ENCODE measurements at places on chromosomes 5 and 9. TPM values are rescaled to one million over a fixed set of nuclear protein-coding genes. Genes with fewer than 3 reads are reported as not detected.

Gene PHF2
- total RNA-seq, result 20.3 TPM

Gene ARL14EPL
- not detected for total RNA-seq

Gene SAPCD2
- 0.31 TPM for total RNA-seq

Gene BTNL3
- total RNA-seq, result not detected

Gene PCDHGA10
- total RNA-seq, result 5.0 TPM

Gene CCDC152
- 4.9 TPM for total RNA-seq

Gene FBN2
- 0.58 TPM for total RNA-seq

Gene PCDH12
- 2.1 TPM for total RNA-seq

Gene NHP2
- 174 TPM for total RNA-seq

Gene TUT7
- 19.6 TPM for total RNA-seq

GRCh38 chr9:123005964-123006363 is 27.5 kb upstream of the GPR21 start:
- no peak overlapping the region for H3K27ac ChIP-seq
- H3K4me1 ChIP-seq, result peaks cover 4% of the 10 kb centered on the region
- H3K36me3 ChIP-seq, result no peaks in the 10 kb centered on the region
- H3K4me3 ChIP-seq, result no peak overlapping the region
- no peak for DNase-seq

GRCh38 chr5:57929271-57929670 is 446.7 kb upstream of the ACTBL2 start:
- no peak overlapping the region for H3K27ac ChIP-seq
- H3K4me1 ChIP-seq, result no peaks in the 10 kb centered on the region
- H3K36me3 ChIP-seq, result no peaks in the 10 kb centered on the region

DNA sequence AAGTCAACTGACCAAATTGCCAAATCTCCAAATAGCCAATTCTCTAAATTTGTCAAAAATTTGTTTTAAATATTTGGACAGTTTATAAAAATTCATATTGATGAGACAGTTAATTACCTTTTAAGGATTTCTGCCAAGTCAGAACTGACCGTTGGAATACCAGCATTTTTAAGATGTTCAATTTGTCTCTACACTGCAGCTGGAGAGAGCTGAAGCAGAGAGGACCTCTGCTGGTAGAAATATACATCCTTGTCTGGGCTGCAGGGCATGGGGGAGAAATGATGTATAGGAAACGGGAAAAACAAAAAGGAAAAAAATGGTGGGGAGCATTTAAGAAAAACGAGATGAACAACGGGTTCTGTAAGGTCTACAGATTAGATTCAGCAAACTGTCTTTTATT is 16.8 kb downstream of the NR6A1 start:
- H3K4me3 ChIP-seq, result no peak overlapping the region
- DNase-seq, result no peak
- H3K27me3 ChIP-seq, result no peaks in the 10 kb centered on the region
- no peak overlapping the region for H3K27ac ChIP-seq
- H3K4me1 ChIP-seq, result no peaks in the 10 kb centered on the region
- no peaks in the 10 kb centered on the region for H3K36me3 ChIP-seq

- no peaks in the 10 kb centered on the region for H3K36me3 ChIP-seq
- H3K27ac ChIP-seq, result peak overlapping the region; percentile 11
- peaks cover 2% of the 10 kb centered on the region for H3K4me1 ChIP-seq
- DNase-seq, result no peak
- peak overlapping the region; percentile 37 for H3K4me3 ChIP-seq
These were observed 207.7 kb downstream of the MEF2C start for GRCh38 chr5:88675168-88675707.

DNA sequence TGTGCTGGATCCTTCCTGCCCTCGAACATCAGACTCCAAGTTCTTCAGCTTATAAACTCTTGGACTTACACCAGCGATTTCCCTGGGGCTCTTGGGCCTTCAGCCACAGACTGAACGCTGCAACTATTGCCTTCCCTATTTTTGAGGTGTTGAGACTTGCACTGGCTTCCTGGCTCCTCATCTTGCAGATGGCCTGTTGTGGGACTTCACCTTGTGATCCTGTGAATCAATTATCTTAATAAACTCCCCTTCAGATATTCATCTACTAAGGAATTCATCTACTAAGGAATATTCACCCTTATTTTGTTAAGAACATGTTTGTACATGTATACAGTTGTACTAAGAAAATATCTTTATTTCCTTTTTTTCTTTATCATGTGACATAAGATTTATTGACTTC is 1079.7 kb downstream of the CDH12 start:
- no peak overlapping the region for H3K4me3 ChIP-seq
- H3K27me3 ChIP-seq, result no peaks in the 10 kb centered on the region
- no peak overlapping the region for H3K27ac ChIP-seq
- no peak for DNase-seq
- no peaks in the 10 kb centered on the region for H3K36me3 ChIP-seq

- no peak overlapping the region for H3K4me3 ChIP-seq
- no peak overlapping the region for H3K27ac ChIP-seq
- no peak for DNase-seq
- H3K36me3 ChIP-seq, result no peaks in the 10 kb centered on the region
These were observed 117.2 kb upstream of the RGMB start for GRCh38 chr5:98656125-98656795.

DNA sequence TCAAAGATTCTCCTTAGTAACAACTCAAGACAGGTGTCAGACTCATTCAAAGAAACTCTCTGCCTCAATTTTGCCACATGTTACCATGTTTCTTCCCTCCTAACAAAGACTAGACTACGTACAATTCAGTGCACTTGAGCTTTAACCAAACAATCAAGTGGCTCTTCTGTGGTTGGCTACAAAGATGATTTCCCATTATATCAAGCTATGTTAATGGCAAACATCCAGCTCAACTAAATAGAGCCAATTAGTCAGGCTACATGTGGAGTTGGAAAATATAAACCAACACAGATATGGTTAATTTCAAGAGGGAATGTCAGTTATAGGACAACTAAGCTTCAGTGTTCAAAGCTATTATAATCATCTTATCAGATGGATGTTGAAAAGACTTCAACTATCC is 29.2 kb upstream of the ADRA1B start:
- DNase-seq, result no peak
- no peaks in the 10 kb centered on the region for H3K27me3 ChIP-seq
- no peak overlapping the region for H3K27ac ChIP-seq
- no peaks in the 10 kb centered on the region for H3K36me3 ChIP-seq
- H3K4me1 ChIP-seq, result no peaks in the 10 kb centered on the region

- DNase-seq, result no peak
- H3K27me3 ChIP-seq, result no peaks in the 10 kb centered on the region
- no peak overlapping the region for H3K27ac ChIP-seq
- no peaks in the 10 kb centered on the region for H3K36me3 ChIP-seq
- H3K4me1 ChIP-seq, result no peaks in the 10 kb centered on the region
These were observed 37.6 kb downstream of the ELL2 start for GRCh38 chr5:95923918-95924544.

DNA sequence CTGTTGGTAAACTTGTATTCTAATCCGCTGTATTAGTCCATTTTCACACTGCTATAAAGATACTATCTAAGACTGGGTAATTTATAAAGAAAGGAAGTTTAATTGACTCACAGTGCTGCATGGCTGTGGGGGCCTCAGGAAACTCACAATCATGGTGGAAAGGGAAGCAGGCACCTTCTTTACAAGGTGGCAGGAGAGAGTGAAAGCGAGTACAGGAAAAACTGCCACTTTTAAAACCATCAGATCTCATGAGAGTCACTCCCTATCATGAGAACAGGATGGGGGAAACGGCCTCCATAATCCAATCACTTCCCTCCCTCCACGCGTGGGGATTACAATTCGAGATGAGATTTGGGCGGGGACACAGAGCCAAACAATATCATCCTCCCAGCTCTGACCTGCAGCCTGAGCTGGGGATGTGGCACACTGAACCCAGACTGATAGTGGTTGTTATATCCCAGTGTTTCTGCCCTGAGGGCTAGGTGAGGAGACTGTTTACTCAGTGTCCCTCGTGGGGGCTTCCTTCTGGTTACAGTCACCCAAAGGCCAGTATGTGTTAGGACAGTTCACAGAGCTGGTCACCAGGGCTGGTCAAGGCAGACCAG is 488.3 kb downstream of the KDM4C start:
- no peaks in the 10 kb centered on the region for H3K4me1 ChIP-seq
- DNase-seq, result no peak
- H3K4me3 ChIP-seq, result no peak overlapping the region
- no peak overlapping the region for H3K27ac ChIP-seq
- H3K36me3 ChIP-seq, result no peaks in the 10 kb centered on the region
- no peaks in the 10 kb centered on the region for H3K27me3 ChIP-seq

DNA sequence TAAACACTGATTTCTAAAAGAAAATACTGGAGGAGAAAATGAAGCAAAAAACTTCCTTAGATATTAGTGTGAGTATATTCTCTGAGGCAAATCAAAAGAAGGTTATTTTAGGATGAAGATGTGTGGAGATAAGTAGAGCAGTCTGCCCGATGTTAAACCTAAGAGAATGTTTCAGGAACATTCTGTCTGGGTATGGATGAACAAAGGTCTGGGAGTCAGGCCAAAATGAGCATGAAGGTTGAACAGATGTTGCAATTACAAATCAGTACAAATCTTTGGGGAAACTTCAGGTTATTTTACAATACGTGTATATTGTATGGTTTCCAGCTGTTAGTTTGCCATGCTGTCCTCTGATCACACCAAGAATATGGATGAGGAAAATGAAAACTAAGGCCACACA is 14.4 kb upstream of the CEP78 start:
- H3K27me3 ChIP-seq, result no peaks in the 10 kb centered on the region
- DNase-seq, result no peak
- H3K27ac ChIP-seq, result no peak overlapping the region
- no peaks in the 10 kb centered on the region for H3K36me3 ChIP-seq
- H3K4me3 ChIP-seq, result no peak overlapping the region
- no peaks in the 10 kb centered on the region for H3K4me1 ChIP-seq

DNA sequence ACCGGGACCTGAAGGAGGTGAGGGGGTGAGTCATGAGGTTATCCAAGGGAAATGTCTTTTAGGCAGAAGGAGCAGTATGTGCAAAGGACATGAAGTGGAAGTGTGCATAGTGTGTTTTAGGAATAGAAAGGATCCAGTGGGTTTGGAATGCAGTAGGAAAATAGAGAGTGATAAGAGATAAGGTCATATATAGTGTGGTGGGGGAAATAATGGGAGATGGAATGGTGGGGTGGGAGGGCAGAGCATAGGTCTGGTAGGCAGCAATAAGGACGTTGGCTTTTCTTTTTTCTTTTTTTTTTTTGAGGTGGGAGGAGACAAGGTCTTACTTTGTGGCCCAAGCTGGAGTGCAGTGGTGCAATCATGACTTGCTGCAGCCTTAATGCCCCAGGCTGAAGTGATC is 17.8 kb downstream of the SNX24 start:
- no peak for DNase-seq
- no peaks in the 10 kb centered on the region for H3K36me3 ChIP-seq
- no peaks in the 10 kb centered on the region for H3K27me3 ChIP-seq
- no peaks in the 10 kb centered on the region for H3K4me1 ChIP-seq
- no peak overlapping the region for H3K27ac ChIP-seq

- no peaks in the 10 kb centered on the region for H3K4me1 ChIP-seq
- H3K27me3 ChIP-seq, result no peaks in the 10 kb centered on the region
- no peak for DNase-seq
These were observed 1772.2 kb downstream of the MAT2B start for GRCh38 chr5:165277661-165278060.

DNA sequence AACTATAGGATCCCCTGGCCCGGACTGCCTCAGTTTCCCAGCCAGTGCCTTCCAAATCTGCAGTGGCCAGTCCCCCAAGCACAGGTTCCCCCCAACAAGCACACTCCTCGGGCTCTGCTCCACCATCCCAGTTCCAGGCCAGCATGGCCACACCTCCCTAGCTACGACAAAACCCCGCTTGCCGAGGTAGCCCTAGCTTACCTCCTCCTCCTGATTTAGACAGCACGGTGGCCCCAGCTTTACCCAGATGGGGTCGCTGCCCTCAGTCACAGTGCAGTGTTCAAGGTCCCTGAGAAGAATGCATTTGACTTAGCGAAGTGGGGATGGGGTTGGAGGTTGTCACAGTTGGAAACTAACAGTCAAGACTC is 40.8 kb upstream of the GARNL3 start:
- H3K4me3 ChIP-seq, result peak overlapping the region; percentile 48
- DNase-seq, result peak; percentile 63
- peak overlapping the region; percentile 51 for H3K27ac ChIP-seq
- no peaks in the 10 kb centered on the region for H3K27me3 ChIP-seq
- peaks cover 5% of the 10 kb centered on the region for H3K4me1 ChIP-seq

GRCh38 chr5:30405821-30406220 is 787.7 kb upstream of the CDH6 start:
- H3K27me3 ChIP-seq, result no peaks in the 10 kb centered on the region
- no peaks in the 10 kb centered on the region for H3K36me3 ChIP-seq
- no peak overlapping the region for H3K27ac ChIP-seq

DNA sequence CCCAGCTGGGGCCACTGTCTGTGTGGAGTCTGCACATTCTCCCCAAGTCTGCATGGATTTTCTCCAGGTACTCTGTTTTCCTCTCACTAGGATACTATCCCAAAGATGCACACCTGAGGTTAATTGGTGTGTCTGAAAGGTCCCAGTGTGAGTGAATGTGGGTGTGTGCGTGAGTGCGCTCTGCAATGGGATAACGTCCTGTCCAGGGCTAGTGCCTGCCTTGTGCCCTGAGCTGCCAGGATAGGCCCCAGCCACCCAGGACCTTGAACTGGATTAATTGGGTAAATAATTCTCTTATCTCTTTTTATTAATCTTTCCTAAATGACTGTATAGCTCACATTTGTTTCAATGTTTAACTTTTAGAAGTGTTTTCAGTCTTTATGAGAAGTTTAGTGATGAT is 11.5 kb upstream of the PANK3 start:
- no peak for DNase-seq
- no peak overlapping the region for H3K4me3 ChIP-seq
- no peaks in the 10 kb centered on the region for H3K4me1 ChIP-seq
- H3K27me3 ChIP-seq, result no peaks in the 10 kb centered on the region
- H3K36me3 ChIP-seq, result no peaks in the 10 kb centered on the region
- H3K27ac ChIP-seq, result no peak overlapping the region

DNA sequence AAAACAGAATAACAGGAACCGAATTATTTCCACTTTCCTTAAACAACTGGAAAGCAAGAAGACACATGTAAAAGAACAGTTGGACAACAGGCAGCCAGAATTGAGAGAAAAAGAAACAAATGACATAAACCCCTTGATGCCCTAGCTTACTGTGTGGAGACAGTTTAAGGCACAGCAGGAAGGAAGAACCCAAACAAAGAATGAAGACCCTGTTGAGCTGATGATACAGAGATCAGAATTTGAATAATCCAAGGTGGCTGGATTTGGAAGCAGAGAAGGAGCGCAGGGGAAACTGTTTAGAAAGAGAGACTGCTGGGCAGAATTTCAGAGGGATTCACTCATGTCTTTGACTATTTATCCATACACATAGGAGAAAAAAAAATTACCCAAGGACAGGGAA is 316.3 kb upstream of the POU5F2 start:
- no peak overlapping the region for H3K4me3 ChIP-seq
- no peak for DNase-seq
- no peaks in the 10 kb centered on the region for H3K36me3 ChIP-seq
- H3K4me1 ChIP-seq, result no peaks in the 10 kb centered on the region

DNA sequence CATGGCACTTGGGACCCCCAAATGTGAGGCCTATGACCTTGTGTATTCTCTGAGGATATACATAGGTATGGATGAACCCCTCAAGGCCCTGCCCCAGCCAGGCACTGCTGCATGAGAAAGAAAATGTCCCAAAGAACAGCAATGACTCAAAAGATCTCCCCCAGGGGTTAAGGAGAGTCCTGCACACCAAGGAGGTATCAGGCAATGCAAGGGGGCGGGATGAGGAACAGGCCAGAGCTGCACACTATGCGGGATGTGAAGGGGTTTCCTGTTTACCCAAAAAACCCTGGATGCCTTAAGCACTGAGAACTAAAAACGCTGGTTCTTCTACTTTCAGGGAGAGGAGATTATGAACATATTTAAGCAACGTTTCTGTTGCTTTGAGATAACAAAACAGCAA is 3.4 kb downstream of the RAPGEF1 start:
- no peak for DNase-seq
- no peaks in the 10 kb centered on the region for H3K36me3 ChIP-seq
- H3K4me1 ChIP-seq, result peaks cover 10% of the 10 kb centered on the region
- H3K4me3 ChIP-seq, result no peak overlapping the region

All from ovary (tissue), 10 donors.